ENCODE measurements at places on chromosomes 5 and 9.

GRCh38 chr9:12697719-12698118 lies 4.5 kb downstream of the TYRP1 start:
- DNase-seq, result no peak

DNA sequence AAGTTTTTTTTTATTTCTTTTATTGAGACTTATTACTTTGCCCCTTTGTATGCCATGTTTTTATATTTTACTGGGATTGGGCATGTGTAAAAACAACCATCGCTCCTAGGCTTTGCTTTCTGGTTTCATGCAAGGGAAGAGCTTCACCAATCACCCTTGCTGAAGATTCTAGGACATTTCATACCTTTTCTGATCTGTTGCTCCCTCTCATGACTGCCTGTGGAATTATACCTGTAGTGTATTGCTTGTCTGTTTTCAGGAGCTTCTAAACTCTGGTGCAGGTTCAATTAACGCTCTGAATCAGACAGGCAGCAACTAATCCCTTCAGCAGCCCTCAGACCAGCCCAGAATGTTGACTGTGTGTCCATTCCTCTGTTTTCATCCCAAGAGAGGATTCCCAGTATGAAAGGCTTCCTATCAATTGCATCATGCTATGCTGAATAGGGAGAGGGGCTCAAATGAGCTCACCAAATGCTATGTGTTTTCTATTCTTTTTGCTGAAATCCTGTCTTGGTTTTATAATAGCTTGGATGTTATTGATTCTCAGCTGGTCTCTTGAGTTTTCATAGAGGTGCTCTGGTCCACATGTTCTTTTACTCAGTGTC lies 572.9 kb upstream of the CDH6 start:
- DNase-seq, result no peak

DNA sequence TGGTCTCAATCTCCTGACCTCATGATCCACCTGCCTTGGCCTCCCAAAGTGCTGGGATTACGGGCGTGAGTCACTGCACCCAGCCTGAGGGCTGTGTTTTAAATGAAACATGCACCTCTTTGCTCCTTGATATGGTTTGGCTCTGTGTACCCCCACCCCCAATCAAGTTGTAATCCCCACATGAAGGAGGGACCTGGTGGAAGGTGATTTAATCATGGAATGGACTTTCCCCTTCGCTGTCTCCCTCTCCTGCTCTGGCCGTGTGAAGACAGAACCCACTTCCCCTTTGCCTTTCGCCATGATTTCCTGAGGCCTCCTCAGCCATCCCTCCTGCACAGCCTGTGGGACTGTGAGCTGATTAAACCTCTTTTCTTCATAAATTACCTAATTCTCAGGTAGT lies 12.5 kb upstream of the NOTCH1 start:
- no peak for DNase-seq

DNA sequence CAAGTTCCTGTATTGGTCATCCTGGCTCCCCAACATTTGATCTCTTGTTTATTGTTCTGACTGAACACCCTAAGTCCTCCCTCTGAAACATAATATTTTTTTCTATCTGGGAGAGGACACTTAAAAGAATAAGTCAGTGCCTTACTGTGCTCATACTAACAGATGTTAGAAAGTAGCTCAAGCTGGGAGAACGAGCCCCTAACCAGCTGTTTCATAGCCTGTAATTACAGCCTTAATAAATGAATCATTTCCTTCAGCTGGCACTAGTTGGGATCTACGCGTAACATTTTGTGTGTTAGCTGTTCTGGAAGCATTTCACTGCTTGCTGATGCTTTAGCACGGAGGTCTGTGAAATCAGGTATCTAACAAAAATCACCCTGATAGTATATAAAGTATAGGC lies 345.9 kb upstream of the RIOK2 start:
- DNase-seq, result no peak

GRCh38 chr9:105030285-105030684 lies 102.3 kb upstream of the ABCA1 start:
- DNase-seq, result no peak

DNA sequence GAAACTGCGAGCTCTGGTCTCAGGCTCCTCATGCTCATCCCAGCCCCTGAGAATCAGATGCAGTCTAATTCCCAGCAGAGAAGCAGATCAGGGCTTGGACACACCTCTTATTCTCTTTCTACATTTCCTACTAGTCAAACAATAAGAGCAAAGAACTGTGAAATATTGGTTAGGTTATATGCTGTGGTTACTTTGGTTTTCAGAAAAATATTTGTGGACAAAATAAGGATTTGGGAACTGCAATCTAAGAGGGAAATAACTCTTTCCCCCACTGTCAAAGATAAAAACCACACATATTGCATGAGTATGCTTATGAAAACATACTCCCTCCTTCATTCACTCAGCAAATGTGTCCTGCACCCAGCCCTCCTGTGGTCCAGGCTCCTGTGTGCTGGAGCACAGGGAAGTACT lies 164.5 kb upstream of the S1PR3 start:
- DNase-seq, result no peak

DNA sequence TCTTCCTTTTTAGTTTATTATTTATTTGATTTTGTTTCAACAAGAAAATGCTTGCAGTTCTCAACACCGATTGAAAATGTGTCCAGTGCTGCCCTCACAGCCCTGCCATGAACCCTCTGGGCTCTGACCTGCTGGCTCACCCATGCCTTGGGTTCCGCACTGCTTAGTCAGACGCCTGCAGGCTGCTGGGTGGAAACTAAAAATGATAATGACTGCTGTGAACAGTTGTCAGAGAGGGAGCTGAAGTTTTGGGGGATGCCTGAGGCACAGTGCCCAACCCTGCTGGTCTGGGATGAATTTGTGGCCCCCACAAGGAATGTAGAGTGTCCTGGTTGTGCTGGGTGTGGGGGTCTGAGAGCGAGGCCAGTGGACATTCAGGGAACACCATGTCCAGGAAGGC lies 22.2 kb upstream of the CFAP157 start:
- no peak for DNase-seq

DNA sequence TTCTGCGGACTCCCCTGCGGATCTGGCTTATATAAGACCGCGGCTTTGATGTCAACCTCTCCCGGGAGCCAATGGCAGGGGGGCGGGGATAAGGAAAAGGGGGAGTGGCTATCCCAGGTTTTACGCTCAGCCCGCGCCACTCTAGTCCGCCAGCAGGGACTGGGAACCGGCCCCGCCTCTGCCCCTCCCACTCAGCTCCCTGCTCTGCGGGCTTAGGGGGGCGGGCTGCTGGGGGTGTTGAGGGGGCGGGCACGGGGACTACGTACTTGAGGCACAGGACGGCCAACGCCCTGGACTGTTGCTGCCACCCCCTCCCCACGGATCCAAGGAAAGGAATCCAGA lies at the start of gene HAND1:
Gene HAND1 (minus strand): TSS at position 4 of the 342 bp plus-strand sequence. CDS start 219 bp downstream, outside the sequence.
- DNase-seq, result no peak

DNA sequence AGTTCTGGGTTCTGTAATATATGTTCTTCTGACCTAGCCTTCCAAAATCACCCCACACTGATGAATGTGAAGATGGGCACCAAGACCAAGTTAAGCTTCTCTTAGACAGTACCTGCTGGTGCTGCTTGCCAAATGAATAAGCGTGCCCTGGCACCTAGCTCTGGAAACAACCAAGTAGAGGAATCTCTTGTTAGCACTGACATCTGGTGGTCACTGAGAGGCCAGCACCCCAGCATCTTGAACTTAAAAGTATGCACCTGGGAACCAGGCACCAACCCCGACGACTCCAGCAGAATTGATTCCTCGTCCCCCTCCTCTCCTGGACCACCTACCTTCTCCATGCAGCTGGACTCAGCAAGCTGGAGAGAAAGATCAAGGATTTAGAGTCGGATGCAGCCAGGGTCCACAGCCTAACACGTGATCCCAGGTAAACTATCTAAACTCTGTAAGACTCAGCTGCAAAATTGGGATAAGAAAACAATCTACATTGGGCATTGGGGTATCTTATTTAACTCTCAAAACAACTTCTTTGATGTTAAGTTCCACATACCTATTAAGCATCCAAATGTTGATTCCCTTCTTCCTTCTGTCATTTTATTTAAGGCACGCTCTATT lies 89.8 kb downstream of the SLC1A3 start:
- peak; percentile 50 for DNase-seq

- DNase-seq, result no peak
These were observed 812 bp downstream of the CACFD1 start for GRCh38 chr9:133460405-133461175.

GRCh38 chr5:105659396-105659795 lies 2011.3 kb downstream of the EFNA5 start:
- DNase-seq, result no peak

DNA sequence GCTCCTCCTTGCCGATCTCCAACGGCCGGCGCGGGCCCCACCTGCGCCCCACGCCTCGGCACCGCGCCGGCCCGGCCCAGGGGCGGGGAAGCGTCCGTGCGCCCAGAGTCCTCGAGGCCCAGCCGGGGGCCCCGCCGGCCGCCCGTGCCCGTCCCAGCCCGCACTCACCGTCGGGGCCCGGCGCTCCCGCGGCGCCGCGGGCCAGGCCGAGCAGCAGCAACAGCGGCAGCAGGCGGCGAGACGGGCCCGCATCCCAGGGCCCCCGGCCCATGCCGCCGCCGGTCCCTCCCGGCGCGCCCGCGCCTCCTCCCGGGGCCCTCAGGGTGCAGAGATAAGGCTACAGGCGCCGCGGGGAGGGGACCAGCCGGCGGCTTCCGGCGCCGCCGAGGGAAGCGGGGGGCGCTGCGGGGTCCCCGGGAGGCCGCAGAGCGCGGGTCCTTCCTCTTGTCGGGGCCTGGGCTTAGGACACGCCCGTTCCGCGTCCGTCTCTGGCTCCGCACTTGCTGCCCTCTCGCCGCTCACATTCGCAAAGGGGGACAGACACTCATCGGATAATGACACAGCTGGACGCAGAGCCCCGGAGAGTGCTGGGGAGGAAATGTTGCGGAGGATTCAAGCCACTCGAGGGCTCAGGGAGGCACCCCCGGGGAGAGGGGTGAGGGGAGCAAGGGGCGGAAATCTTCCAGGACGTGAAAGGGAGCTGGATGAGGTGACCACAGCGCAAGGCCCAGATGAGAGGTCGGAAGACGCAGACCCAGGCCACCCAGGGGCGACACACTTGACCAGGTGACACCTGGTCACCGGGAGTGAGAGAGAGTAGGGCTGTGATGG lies at the start of gene SUSD1:
Gene SUSD1 (minus strand): TSS at position 333 of the 831 bp plus-strand sequence. CDS start 62 bp downstream, at position 271.
- DNase-seq, result peak; percentile 41

- no peak for DNase-seq
These were observed 5.1 kb downstream of the MRPS2 start for GRCh38 chr9:135505406-135506187.

DNA sequence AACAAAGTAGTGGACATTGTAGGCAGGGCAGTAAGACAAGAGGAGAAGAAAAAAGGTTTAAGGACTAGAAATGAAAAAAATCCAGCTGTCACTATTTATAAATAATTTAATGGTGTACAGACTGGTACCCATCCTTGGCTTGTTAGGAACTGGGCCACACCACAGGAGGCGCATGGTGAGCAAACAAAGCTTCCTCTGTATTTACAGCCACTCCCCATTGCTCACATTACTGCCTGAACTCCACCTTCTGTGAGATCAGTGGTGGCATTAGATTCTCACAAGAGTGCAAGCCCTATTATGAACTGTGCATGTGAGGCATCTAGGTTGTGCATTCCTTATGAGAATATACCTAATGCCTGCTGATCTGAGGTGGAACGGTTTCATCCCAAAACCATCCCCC lies 62.6 kb upstream of the DMAC1 start:
- DNase-seq, result no peak

Measured in activated T-cell treated with anti-CD3 and anti-CD28 coated beads, Interleukin-2, amount 50 U/mL, for 48 hours (primary cell).